T-helper 2 cell treated with Interferon-gamma antibody and Interleukin-4, amounts not matched to agents 5 μg/mL and 100 μg/mL, for 36 hours (primary cell): ENCODE measurements at places on chromosomes 7 and 10.

GRCh38 chr7:6432781-6433180, 15.0 kb downstream of the DAGLB start:
- no peak for DNase-seq

GRCh38 chr7:15674586-15674985, 11.9 kb downstream of the MEOX2 start:
- DNase-seq: no peak

DNA sequence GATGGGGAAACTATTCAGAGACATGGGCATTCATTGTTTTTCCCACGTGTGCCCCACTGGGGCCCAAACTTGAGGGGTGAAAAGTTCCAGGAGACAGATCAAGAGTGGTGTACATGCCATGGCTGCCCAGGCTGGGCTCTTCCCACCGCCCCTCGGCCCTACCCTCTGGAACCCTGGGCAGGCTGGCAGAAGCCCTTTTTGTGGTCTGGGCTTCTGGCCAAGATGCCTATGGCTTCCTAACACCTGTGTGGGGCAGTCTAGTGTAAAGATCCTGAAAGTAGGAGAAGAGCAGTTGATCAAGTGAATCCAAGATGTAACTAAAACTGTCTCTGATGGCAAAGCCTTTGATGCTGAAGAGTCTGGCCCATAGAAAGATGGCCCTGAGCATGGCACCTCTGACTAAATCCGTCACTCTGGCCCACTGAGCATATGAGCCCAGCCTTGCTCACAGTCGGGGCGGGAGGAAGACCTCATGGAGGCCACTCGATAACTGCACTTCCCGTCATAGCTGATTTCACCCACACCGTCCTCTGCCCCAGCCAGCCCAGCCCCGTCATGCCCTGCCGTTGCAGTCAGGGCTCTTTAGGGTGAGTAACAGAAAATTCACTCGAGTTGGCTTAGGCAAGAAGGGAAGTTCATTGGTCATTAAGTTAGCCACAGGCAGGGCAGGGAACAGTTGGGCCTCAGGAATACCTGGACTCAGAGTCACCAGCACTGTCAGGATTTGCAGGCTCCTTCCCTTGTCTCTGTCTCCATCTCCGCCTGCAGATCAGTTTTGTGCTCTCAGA, 37.9 kb upstream of the MTPAP start:
- DNase-seq: no peak

- DNase-seq: no peak
Observed at GRCh38 chr10:77011874-77012811, 625.5 kb downstream of the KCNMA1 start.

GRCh38 chr7:33671531-33672262, 233.6 kb upstream of the BMPER start:
- no peak for DNase-seq

GRCh38 chr7:84081973-84082522, 112.5 kb downstream of the SEMA3A start:
- DNase-seq: no peak

GRCh38 chr10:77888356-77888703, 38.2 kb downstream of the DLG5 start:
- DNase-seq: no peak

DNA sequence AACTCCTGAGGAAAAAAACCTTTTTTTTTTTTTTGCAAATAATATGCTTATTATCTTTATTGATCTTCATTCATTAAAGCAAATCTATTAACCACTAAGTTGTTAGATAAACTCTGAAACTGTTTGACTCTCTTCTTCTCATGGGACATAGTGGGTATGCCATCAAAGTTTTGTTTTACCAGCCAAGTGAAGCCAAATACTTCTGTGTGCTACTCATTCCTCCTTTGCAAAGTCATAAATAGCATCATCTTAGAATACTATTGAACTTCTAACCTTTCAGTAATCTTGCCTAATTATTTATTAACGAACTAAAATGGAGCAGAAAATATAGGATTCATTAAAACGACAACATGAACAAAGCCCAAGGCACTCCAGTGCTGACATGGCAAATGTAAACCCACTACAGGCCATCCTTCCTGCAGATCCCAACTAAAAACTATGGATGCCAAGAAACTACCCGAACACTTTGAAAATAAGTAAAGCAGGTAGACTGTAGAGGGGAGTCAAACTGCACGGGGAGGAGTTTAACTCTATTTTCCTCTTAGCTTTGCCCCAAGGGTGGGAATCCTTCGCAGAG, 61.2 kb upstream of the ODAD2 start:
- DNase-seq: no peak

- no peak for DNase-seq
Observed at GRCh38 chr10:44261710-44262455, 123.0 kb downstream of the CXCL12 start.

DNA sequence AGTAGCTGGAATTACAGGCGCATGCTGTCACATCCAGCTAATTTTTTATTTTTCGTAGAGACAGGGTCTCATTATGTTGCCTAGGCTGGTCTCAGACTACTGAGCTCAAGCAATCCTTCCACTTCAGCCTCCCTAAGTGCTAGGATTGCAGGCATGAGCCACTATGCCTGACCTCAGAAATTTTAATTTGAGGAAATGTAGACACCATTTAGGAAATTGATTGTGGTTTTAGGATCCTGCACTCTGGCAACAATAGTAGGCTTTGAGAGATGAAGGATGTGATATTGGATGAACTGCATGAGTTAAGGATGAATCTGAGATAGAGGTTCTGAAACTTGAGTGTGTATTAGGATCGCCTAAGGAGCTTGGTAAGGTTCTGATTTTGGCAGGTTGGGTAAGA, 66.5 kb downstream of the PPP1R9A start:
- no peak for DNase-seq

- DNase-seq: no peak
Observed at GRCh38 chr10:8463853-8464252, 409.4 kb downstream of the GATA3 start.

DNA sequence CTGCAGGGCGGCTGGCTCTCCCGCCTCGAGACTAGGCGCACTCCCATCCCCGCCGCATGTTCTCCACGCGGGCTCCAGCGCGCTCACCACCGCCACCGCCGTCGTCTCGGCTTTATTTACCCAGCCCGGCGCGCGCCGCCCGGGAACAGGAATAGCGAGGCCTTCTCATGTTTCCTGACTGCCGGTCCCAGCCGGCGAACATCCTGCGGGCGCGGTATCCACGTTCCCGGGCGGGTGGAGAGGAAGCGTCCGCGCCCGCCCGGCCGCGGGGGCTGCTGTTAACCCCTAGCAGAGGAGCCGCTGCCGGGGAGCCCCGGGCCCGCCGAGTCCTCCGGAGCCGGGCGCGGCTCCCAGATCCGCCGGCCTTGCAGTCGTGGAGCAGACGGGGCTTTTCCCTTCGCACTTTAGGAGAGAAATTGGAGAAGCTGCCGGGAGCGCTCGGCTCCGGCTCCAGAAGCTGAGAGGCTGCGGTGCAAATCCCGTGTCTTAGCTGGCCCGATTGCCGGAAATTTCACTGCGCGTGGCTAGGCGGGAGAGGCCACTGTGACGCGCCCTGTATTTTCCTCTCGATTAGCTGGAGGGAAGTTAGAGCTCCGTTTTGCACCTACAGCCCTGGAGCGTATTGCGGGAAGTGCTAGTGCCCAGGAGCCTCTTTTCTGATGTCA, at the start of gene MKX:
TSS of gene MKX (minus strand) at position 88 of the 665 bp plus-strand sequence. CDS start 2,404 bp downstream, outside the sequence.
- no peak for DNase-seq

DNA sequence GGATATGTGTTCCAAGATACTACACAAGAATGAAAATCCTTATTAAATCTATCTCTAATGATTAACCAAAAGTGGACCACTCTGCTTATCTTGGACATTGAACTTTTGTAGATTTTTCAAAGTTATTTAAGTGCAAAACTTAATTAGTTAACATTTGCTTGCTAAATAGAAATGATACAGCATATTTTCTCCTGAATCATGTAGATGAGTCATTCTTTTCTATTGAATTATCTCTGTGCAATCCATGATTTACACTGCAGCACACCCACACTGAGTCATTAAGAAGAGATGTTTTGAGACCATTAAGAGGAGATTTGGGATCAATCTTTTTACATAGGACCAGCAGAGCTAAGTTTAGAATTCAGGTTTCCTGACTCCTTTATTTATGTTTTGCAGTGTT, 6.6 kb upstream of the ABCC2 start:
- no peak for DNase-seq

- DNase-seq: no peak
Observed at GRCh38 chr10:4041635-4042034, 256.6 kb upstream of the KLF6 start.

DNA sequence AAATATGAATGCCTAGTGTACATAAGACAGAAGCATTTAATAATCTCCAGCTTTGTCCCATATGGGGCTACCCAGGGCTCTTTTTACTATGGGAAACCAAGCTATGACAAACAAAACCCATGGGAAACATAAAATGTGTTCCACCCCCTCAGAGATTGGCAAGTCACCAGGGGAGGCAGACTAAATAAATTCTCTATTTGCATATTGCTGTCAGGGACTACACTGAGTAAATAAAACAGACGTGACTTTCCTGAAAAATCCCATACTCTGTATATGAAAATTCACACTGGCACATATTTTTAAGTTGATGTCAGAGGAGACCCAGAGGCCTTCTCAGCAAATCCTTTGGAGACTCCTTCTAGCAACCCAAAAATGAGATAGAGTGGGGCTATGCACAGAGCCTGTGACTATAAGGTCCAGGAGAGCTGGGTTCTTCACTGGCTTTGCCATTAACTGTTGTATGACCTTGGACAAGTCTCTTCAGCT, 44.0 kb upstream of the HPSE2 start:
- no peak for DNase-seq

GRCh38 chr10:104501864-104502579, 139.1 kb upstream of the SORCS3 start:
- DNase-seq: no peak

GRCh38 chr7:101238226-101239182, 902 bp upstream of the CLDN15 start:
- no peak for DNase-seq

DNA sequence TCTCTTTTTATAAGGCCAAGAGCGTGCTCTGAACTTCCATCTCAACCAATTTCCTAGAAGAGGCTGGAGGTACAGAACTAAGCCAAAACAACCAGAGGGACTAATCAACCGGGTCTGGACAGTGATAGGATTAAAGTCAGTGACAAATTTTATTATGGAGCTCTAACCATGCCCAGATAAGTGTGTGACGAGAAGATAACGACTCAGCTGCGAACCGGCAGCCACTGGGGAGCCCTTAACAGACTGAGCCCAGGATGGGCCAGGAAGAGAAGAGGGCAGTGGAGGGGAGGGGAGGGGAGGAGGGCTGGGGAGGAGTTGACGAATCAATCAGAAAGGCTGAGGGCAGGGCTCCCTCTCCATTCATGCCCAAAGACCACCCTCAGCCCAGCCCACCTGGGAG, 119.9 kb downstream of the PLXNA4 start:
- DNase-seq: no peak

- DNase-seq: peak; percentile 84
Observed at GRCh38 chr10:8130973-8131911, 76.8 kb downstream of the GATA3 start.

- DNase-seq: no peak
Observed at GRCh38 chr7:115708013-115708341, 322.6 kb downstream of the TFEC start.

DNA sequence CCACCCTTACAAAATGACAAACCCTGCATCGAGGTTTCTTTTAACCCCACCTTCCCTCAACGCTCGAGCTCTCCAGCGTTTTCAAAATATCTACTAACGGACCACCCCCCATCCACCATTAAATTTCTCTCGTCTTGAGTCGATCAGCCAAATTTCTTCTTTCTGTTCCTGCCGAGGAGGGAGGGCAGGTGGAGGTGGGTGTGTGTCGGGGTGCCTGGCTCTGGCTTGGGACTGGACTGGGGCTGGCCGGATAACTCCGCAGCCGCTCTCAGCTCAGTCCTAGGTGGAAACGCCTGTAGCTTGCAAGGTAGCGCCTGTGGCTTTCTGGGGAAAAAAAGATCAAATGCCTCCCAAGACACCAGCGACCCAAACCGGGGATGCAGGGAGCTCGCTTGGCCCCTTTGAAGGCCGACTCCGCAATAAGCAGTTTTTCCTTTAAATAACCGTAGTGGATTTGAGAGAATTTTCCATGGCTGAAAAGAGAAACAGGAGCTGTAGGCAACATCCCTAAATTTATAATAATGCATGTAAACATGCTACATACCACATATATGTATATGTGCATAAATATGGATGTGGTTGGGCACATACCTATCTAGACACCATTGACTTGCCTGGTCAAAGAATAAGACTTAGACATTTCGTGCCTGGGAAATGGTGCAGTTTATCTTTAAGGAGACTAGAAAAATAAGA, 1.9 kb upstream of the TMEM178B start:
- DNase-seq: no peak

DNA sequence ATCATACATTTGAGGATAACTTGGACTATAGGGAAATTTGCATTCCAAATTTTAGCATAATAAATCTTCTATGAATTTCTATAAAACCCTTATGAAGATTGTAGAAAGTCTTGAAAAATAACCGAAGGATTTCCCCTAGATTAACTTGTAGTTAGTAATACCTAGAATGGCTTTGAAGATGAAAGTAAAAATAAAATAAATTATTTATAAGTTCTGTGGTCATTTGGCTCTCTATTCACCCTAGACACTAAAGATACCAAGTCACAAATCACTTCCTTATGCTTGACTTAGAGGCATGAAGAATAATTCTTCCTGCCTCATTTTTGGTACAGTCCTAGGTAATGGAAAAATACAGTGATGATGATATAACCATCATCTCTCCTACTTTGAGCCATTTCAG, 79.3 kb downstream of the CSTF2T start:
- no peak for DNase-seq

DNA sequence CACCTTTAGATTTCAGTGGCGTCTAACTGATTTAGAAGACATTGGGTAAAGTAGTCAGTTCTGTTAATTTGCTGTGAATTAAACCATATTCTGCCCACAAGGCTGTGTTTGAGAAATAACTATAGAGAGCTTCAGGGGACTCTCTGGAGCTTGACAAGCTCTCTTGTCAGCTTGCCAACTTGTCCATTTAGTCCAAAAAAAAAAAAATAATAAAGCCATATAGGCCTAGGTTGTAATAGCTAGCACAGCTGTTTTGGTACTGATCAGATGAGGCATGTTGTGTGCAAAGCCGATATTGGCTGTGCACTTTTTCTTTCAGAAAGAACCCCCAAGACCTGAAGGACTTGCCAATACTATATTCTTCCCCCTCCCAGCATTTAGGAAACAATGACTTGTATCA, 20.2 kb upstream of the ZNF282 start:
- no peak for DNase-seq

GRCh38 chr10:66927251-66927935, 1.6 kb downstream of the LRRTM3 start:
- DNase-seq: no peak

GRCh38 chr7:18019555-18019954, 8.1 kb downstream of the PRPS1L1 start:
- DNase-seq: no peak

- DNase-seq: peak; percentile 45
Observed at GRCh38 chr10:22651276-22651980, 63.0 kb downstream of the PIP4K2A start.

GRCh38 chr10:29068302-29068701, 220.6 kb upstream of the LYZL1 start:
- DNase-seq: no peak
